Cardiac muscle cell (in vitro differentiated cells and primary cell): ENCODE measurements at places on chromosomes 2 and 18. TPM values are rescaled to one million over a fixed set of nuclear protein-coding genes. Genes with fewer than 3 reads are reported as not detected.

The ONECUT2 gene
- total RNA-seq, result 0.03 and 0.04 TPM in 2 replicates

The GRHL1 gene
- 1.3 and 1.5 TPM in 2 replicates for total RNA-seq

The ELOA2 gene
- not detected in 2 replicates for total RNA-seq

The STK17B gene
- total RNA-seq, result 3.4 and 12.9 TPM in 2 replicates

The MYO3B gene
- total RNA-seq, result not detected in 2 replicates

The GRB14 gene
- total RNA-seq, result 6.4 and 7.8 TPM in 2 replicates

The NEU2 gene
- total RNA-seq, result not detected in 2 replicates

- H3K36me3 ChIP-seq, result peaks cover 37% of the 10 kb centered on the region
- H3K4me3 ChIP-seq, result no peak overlapping the region
- DNase-seq, result peak; percentile 69
- no peaks in the 10 kb centered on the region for H3K4me1 ChIP-seq
- H3K27ac ChIP-seq, result no peak overlapping the region
- no peaks in the 10 kb centered on the region for H3K27me3 ChIP-seq
These were observed 20.4 kb upstream of the BCL2 start for GRCh38 chr18:63339920-63340484.

DNA sequence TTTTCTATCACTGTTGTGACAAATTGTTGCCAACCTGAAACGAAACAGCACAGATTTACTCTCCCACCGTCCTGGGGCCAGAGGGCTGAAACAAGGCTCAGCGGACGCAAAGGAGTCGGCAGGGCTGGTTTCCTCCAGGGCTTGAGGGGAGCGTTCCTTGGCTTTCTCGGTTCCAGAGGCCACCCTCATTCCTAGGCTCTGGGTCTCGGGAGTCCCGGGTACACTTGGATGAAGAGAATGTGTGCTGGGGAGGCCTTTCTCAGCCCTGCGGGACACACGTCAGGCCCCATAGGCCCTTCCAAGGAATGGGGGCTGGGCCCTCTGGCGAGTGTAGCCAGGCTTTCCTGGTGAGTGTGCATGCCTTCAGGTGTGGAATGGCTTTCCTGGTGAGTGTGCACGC, 287.3 kb upstream of the HS6ST1 start:
- DNase-seq, result no peak
- H3K4me3 ChIP-seq, result no peak overlapping the region
- no peak overlapping the region for H3K27ac ChIP-seq
- peaks cover 64% of the 10 kb centered on the region for H3K27me3 ChIP-seq
- no peaks in the 10 kb centered on the region for H3K36me3 ChIP-seq

DNA sequence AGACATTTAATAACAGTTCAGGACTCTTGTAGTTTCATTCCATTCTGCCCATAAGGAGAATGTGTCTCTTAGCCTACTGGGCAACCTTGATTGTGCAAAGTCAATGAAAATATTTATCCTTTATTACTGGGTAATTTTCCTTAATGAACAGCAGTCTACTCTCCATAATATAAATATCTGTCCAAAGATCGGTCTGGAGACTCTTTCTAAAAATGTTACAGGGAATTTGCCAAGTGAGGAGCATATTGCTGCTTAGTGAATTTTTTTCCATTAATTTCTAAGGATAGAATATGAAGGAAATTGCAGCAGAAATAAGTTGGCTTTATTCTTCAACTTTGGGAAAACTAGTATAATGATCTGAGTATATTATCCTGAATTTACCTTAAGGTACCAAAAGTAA, 817.1 kb upstream of the FSHR start:
- H3K36me3 ChIP-seq, result no peaks in the 10 kb centered on the region
- DNase-seq, result no peak
- peaks cover 15% of the 10 kb centered on the region for H3K4me1 ChIP-seq
- no peak overlapping the region for H3K4me3 ChIP-seq
- H3K27ac ChIP-seq, result no peak overlapping the region
- no peaks in the 10 kb centered on the region for H3K27me3 ChIP-seq

DNA sequence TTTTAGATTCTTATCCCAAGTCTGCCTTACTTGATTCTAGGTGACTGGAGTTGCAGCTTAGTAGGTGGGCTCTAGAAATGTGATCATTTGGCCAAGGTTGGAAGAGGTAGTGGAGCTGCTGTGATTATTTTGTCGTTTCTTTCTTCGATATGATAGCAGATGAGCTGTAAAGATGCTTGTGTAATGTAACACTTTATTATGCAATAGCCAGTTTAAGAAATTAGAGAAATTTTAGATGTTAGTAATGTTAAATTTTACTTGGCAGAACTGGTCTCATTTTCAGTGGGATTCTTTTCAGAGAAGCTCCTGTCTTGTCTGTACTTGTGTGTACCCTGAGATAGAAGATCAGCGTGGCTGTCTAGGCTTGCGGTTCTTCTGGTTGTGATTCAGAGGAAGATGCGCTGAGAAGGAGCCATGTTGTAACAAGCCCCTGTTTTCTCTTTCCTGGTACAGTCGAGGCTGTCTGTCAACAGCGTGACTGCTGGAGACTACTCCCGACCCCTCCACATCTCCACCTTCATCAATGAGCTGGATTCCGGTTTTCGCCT, 9.3 kb downstream of the TSN start:
- H3K36me3 ChIP-seq, result peaks cover 44% of the 10 kb centered on the region
- no peak overlapping the region for H3K27ac ChIP-seq
- H3K27me3 ChIP-seq, result no peaks in the 10 kb centered on the region
- no peak for DNase-seq
- H3K4me1 ChIP-seq, result no peaks in the 10 kb centered on the region

- H3K4me1 ChIP-seq, result peaks cover 11% of the 10 kb centered on the region
- no peaks in the 10 kb centered on the region for H3K36me3 ChIP-seq
- DNase-seq, result no peak
- H3K27ac ChIP-seq, result no peak overlapping the region
- no peak overlapping the region for H3K4me3 ChIP-seq
These were observed 83.3 kb downstream of the RND3 start for GRCh38 chr2:150404147-150404546.

DNA sequence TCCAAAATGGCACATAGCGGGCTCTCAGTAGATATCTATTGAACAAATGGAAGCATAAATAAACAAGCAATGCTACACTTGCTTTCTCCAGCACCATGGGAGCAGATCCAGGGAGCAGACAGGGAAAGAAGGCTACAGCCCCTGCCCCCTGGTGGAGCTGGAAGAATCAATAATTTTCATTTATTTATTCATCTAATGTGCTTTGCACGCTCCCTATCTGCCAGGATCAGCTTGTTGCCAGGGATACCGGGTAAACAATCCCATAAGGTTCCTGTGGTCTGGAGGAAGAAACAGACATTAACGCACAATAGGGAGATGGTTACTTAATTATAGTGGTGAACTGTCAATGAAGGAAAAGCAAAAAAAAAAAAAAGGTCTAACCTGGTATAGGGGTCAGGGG, 40.1 kb upstream of the CLASP1 start:
- H3K27me3 ChIP-seq, result no peaks in the 10 kb centered on the region
- no peak overlapping the region for H3K27ac ChIP-seq
- no peak overlapping the region for H3K4me3 ChIP-seq
- peak; percentile 59 for DNase-seq

GRCh38 chr18:9082711-9083510, 19.6 kb upstream of the NDUFV2 start:
- H3K36me3 ChIP-seq, result no peaks in the 10 kb centered on the region
- H3K27ac ChIP-seq, result no peak overlapping the region
- H3K4me1 ChIP-seq, result no peaks in the 10 kb centered on the region
- H3K4me3 ChIP-seq, result no peak overlapping the region
- H3K27me3 ChIP-seq, result peaks cover 45% of the 10 kb centered on the region

DNA sequence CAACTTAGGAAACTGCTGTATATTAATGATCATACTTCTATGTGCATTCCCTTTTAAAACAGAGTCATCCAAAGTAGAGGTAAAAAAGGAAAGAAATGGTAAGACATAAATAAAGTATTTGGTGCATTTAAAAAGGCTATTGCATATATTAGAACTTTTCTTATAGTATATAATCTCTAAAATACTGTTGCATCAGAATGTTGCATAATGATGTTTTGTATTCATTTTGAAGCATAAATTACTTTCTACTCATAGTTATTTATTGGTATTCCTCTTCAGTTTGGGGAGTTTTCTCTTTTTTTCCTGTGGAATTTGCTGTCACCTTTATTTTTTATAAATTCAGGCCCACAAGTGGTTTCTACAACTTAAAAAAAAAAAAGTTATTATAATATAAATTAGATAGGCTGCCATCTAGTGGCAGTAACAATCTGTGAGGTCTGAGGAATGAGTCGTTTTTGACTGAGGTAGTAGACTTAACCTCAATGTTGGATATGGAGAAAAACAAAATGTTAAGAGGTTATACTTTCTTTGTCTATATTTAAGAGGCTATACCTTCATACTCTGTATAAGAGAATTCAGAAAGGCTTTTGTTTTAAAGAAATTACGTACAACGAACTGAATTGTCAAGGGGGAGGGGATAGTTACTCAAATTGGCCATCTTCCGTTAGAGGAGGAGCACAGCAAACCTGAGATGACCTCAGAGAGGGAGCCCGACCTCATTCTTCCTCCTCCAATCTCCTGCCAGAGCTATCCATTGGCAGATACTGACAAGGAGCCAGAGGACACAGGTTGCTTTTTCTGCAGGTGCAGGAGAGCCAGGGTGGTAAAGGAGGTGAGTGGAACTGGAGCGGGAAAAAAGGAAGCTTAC, 23.8 kb downstream of the ANKAR start:
- no peak overlapping the region for H3K27ac ChIP-seq
- no peaks in the 10 kb centered on the region for H3K4me1 ChIP-seq
- H3K4me3 ChIP-seq, result no peak overlapping the region
- no peaks in the 10 kb centered on the region for H3K27me3 ChIP-seq
- no peaks in the 10 kb centered on the region for H3K36me3 ChIP-seq
- peak; percentile 49 for DNase-seq

GRCh38 chr18:44589693-44590355, 90.9 kb upstream of the SETBP1 start:
- H3K4me3 ChIP-seq, result no peak overlapping the region
- no peaks in the 10 kb centered on the region for H3K27me3 ChIP-seq
- peaks cover 32% of the 10 kb centered on the region for H3K4me1 ChIP-seq
- DNase-seq, result peak; percentile 63

DNA sequence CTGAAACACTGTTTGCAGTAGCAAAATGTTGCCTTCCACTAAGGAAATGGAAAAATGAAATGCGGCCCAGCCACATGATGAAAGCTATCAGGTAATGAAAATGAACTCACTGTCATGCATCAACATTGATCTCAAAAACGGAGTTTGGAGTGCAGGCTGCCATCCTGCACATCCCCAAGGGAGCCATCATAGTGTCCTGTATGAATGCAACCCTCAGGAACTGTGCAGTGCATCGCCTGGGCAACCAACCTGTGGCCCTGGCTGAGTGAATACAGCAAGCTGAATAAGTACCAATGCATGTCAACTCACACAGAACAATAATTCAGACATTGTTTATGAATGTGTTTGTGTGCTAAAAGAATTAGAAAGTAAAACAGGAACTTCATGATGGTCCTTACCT, 23.1 kb upstream of the TXNDC2 start:
- DNase-seq, result no peak
- H3K27ac ChIP-seq, result no peak overlapping the region
- H3K4me3 ChIP-seq, result no peak overlapping the region
- no peaks in the 10 kb centered on the region for H3K36me3 ChIP-seq
- H3K27me3 ChIP-seq, result peaks cover 40% of the 10 kb centered on the region

GRCh38 chr2:1788478-1788959, 44.2 kb upstream of the PXDN start:
- no peak overlapping the region for H3K27ac ChIP-seq
- H3K36me3 ChIP-seq, result no peaks in the 10 kb centered on the region
- H3K27me3 ChIP-seq, result no peaks in the 10 kb centered on the region
- H3K4me3 ChIP-seq, result no peak overlapping the region
- H3K4me1 ChIP-seq, result no peaks in the 10 kb centered on the region

GRCh38 chr2:437756-438393, 150.0 kb upstream of the ALKAL2 start:
- no peak for DNase-seq
- H3K27me3 ChIP-seq, result no peaks in the 10 kb centered on the region
- no peaks in the 10 kb centered on the region for H3K4me1 ChIP-seq
- H3K4me3 ChIP-seq, result no peak overlapping the region
- no peaks in the 10 kb centered on the region for H3K36me3 ChIP-seq
